ENCODE measurements at places on chromosomes 2 and 18.
A peak's percentile ranks its signal among the peaks of the same experiment; 100 is the strongest.

- no peak for DNase-seq
These were observed 1.3 kb downstream of the GAL3ST2 start for GRCh38 chr2:241777686-241778627.

DNA sequence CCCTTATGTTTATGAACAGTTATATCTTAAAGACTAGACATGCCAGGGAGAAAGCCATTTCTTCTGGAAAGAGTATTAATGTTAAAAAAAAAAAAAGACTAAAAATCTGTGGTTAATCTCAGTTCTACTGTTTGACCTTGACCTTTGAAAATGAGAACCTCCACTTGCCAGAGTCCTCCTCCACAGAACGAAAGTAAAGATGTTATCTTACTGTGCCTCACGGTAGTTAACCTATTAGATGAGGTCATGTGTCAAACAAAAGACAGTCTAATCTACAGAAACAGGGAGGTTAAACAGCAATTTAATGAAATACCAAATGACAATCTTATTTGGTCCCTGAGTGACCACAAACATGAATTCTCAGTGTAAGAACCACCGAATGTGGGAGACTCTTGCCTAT, 51.2 kb downstream of the SLC14A2 start:
- peak; percentile 75 for DNase-seq

DNA sequence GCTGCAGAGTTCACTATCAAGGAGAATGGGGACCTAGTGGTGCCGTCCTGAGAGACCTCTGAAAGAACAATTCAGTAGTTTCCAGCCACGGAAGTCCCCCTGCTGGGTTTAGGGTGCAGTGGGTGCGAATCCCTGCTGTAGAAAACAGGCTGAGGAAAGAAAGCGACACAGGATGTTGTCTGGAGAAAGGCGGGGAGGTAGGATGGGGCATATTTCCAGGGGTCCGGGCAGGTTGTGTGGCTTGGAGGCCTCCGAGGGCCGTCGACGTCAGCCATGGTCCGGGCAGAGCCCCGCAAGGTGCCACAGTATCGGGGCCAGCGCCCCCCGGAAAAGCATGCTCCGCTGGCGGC, 807 bp upstream of the CREB1 start:
- DNase-seq: peak; percentile 89

GRCh38 chr2:8740136-8740535, 58.3 kb downstream of the ID2 start:
- no peak for DNase-seq
